ENCODE measurements at places on chromosomes 11 and 22.

DNA sequence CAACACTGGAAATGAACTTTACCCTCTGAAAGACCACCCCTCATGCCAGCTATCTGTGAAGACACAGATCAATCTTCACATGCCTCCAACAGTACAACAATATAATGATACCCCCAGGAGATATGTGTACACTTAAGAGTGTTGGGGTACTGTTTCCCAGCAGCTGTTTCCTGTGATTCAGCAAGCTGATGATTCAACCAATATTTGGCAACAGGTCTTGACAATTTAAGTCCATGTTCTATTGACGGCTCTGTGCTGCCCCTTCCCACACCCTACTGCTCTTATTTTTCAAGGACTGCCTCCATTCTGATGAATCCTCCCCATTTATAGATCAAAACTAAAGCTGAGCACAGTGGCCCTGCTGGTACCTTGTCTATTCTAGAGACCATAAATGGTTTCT, 6.6 kb downstream of the SNX19 start:
- no peak for DNase-seq

GRCh38 chr11:39209981-39210380, 2249.5 kb downstream of the LRRC4C start:
- no peak for DNase-seq

DNA sequence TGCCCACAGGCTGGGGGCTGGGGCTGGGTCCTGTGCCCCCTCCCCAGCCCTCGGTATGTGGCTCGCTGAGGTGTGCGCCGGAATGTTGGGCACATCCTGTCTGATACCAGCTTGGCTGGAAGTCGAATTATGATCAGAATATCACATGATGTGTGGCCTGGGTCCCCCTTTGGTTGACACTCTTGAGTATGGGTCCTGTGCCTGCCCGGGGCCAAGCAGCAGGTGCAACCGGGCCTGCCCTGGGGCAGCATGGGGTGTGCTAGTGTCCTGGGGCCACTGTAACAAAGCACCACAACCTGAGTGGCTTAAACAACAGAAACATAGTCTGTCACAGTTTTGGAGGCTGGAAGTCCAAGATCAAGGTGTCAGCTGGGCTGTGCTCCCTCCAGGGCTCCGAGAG, 52.7 kb downstream of the PARVB start:
- no peak for DNase-seq

- peak; percentile 48 for DNase-seq
Observed at GRCh38 chr11:65150509-65151299, 16.4 kb upstream of the SYVN1 start.

- DNase-seq = no peak
Observed at GRCh38 chr11:77113382-77114088, 10.9 kb downstream of the OMP start.

DNA sequence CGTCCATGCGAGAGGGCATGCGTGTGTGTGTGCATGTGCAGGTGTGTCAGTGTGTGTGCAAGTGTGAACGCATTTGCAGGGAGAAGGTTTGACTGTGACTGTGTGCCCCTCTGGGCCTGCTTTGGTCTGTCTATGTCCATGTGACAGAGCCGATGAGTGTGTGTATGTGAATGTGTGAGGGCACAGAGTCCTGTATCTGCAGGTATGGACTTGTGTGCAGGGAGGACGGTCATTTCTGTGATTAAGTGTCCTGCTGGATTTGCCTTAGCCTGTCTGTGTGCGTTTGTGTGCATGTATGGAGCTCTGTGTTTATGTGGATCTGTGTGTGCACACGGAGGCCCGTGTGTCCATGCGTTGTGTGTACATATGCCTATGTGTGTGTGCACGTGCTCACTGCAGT, 5.4 kb downstream of the EMID1 start:
- no peak for DNase-seq
